ENCODE measurements at places on chromosomes 5 and 9.

DNA sequence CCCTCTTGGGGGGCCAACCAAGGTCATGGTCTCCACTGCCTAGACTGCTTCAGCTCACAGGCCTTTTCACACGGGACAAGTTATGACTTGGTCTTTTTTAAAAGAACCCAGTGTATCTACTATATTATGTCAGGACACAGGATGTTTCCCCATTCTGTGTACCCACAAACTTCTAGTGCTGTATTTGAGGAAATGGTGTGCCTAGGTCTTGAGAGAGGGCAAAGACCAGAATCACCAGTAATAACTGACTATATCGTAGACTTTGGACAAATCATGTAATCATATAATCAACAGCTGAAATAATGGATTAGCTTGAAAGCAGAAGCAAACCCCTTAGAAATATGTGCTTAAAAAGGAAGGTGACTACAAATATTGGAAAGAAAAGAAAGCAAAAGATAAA is 133.3 kb downstream of the ARL15 start:
- no peak for DNase-seq

- no peak for DNase-seq
Measured at GRCh38 chr5:180402716-180403115, 49.6 kb upstream of the GFPT2 start.

DNA sequence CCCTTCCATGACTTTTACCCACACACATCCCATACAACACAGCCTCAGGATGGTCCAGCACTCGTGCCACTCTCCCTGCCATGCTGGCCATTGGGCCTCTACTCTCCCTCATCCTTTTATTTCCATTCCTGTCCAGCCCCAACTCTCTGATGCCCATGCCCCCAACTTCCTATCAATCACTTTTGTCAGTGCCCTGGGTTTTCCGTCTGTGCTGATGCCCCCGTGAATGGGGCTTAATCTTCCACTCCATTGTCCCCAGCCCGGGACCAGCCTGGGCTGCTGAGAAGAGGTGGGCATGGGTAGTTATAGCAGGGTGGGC is 12.6 kb upstream of the ACSL6 start:
- DNase-seq, result no peak

GRCh38 chr9:37342895-37343294 is 79.6 kb upstream of the GRHPR start:
- no peak for DNase-seq

DNA sequence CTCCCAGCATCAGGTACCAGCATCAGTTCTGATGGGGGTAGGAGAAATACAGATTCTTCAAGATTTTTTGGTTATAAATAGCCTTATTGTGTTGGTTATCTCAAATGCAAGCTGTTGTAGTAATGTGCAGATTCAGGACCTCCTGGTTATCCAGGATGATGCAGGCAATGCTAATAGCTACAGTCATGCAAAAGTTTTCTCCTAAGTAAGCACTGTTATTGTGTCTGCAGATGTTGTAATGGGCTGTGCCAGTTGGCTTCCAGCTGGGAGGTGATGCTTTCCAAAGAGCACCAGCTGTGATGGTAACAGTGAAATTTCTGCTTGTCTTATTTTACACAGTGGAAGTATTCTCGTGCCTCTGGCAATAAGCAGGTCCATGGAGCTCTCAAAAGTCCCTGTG is 719.2 kb upstream of the CTNND2 start:
- no peak for DNase-seq

DNA sequence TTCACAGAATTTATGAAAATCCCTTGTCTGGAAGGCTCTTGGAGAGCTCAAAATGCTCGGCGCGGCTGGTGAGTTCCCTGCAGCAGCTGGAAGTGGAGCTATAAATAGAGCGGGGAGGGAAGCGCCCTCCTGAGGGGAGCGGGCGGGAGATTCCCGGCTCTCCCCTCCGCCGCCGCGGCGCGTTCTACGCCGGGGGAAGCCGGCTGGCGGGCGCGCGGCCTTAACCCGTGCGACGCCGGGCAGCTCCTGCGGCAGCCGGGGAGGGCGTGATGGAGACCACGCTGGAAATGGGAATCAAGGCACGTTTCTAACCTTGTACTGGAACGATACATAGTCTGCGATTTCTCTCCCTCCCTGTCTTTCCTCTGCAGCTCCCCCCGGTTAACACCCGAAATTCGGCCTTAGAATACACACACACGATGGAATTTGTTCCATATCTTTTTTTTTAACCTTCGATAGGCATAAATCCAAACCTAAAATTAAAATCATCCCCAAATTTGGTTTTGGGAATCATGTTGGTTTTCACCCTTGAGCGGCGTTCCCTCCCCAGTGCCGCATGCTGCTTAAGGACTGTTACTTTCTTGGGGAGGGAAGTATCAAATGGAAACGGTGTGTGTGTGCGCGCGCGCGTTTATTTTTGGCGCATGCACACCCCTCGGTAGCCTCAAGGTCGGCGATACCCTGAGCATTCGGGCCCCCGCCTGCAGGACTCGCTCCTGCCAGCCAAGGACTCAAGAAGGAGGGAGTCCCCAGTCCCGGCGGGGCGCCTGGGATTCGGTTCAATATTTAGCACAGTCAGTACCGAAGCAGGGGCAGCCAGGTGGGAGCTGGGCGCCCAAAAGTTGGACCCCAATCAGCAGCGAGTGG is 306.3 kb upstream of the KCNN2 start:
- no peak for DNase-seq

GRCh38 chr9:27749838-27750237 is 176.6 kb upstream of the C9orf72 start:
- no peak for DNase-seq

DNA sequence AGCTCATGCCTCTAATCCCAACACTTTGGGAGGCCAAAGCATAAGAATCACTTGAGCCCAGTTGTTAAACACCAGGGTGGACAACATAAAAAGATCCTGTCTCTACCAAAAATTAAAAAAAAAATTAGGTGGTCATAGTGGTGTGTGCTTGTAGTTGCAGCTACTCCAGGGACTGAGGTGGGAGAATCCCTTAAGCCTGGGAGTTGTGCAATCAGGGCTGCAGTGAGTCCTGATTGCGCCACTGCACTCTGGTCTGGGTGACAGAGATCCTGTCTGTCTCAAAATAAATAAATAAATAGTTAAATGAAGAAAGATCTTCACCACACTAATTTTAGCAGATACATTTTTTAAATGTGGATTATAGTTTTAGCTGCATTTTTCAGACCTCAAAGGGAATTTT is 433.2 kb downstream of the MAT2B start:
- DNase-seq, result no peak

DNA sequence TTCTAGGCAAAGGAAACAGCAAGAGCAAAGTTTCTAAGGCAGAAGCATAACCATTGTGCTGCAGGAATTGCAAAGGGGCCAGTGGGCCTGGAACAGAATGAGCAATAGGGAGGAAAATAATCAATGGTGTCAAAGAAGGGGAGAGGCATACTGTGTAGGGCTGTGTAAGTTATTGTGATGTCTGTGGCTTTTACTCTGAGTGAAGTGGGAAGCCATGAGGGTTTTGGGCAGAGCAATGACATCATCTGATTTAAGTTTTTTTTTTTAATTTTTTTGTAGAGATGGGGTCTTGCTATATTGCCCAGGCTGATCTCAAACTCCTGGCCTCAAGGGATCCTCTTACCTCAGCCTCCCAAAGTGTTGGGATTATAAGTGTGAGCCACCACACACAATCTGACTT is 64.6 kb upstream of the PPP2CA start:
- no peak for DNase-seq

- DNase-seq, result no peak
Measured at GRCh38 chr5:150488519-150489359, 19.2 kb upstream of the NDST1 start.

DNA sequence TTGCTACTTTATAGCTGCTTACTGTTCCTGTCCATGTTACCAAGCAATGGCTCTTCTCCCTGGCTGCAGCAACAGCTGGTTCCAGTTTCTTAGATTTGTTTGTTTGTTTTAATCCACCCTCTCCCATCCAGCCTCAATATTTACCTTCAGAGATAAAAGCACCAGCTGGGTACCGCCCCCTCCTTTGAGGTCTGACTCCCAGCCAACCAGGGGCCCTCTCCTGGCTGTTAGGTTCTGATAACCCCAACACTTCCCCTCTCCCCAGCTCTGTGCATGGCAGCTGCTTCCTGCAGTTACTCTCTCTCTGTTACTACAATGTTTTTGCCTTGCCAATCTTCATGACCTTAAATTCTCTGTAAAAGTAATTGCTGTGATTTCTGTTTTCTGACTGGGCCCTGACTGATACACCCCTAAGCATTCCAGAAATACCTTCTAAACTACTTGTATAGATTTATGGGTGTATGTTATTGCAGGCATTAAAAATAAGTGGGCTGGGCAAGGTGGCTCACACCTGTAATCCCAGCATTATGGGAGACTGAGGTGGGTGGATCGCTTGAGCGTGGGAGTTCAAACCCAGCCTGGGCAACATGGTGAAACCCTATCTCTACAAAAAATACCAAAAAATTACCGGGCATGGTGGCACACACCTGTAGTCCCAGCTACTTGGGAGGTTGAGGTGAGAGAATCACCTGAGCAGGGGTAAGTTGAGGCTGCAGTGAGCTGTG is 2.6 kb upstream of the GCNT1 start:
- no peak for DNase-seq

DNA sequence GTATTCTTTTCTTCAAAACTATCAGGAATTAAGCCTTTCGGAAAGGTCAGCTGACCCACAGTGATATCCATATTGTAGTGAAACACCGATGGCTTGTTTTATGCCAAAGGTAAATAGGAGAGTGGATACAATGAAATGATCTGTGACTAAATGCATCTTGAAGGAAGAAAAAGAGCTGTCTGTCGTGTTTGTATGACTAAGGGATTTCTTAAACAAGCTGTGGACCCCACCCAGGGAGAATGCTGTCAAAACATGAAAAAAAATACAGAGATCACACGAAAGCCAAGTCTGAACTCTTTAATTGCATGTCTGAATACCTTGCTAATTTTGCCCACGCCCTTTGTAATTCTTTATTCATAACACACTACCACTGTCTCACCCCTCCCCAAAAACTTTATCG is 286.4 kb upstream of the WWC1 start:
- no peak for DNase-seq

GRCh38 chr5:9895302-9895645 is 265.1 kb upstream of the TAS2R1 start:
- DNase-seq, result no peak

DNA sequence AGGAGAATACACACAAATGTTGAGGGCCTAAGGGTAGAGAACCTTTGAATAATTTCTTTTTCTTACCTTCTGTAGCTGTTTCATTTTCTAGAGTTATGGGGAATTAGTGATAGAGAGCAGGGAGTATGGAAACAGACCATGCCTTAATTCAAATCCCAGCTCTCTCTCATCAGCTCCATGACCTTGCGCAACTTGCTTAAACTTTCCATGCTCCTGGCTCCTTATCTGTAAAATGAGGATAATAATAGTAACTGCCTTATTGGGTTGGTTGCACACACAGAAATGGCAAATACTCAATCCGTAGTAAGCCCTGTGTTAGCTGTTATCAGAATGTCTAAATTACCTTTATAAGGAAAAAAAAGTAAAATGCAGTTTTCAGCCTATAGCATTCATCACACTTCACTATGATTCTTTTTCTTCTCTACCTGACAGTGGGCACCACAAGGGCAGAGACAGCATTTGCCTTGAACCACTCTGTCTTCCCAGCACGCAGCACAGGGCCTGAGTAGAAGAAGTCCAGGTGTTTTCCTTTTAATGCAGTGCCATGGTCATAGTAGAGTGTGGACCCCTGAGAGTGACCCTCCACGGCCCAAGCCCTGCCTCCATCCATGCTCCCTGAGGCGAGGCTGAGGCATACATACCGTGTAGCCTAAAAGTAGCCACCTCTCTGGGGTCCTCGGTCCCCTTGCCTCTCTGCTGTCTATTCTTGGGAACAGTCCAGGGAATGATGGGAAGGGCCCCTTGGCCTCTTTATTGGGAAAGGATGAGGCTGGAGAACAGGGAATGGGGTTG is 17.4 kb downstream of the C5orf15 start:
- no peak for DNase-seq
